ENCODE measurements at places on chromosomes 16 and 17.

GRCh38 chr17:73196500-73196899, 3.6 kb downstream of the COG1 start:
- peak; percentile 88 for DNase-seq

DNA sequence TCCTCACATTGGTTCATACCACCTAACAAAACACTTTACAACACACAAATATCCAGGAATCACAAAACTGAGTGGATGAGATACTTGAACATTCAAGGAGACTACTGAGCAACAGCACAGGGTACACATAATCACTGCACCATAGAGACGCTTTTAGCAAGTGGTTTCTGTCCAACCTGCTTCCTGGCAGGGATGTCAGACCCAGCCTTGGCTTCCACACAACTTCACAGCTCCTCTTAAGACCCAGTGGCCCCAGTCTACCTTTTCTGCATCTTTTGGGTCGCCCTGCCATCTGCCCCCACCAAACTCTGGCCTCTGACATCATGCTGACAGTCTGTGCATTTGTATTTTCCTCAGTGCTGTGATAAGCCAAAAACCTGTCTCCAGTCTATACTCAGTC, 5.9 kb upstream of the CORO6 start:
- DNase-seq, result no peak

GRCh38 chr17:2137342-2138098, 82.6 kb downstream of the HIC1 start:
- DNase-seq, result no peak

DNA sequence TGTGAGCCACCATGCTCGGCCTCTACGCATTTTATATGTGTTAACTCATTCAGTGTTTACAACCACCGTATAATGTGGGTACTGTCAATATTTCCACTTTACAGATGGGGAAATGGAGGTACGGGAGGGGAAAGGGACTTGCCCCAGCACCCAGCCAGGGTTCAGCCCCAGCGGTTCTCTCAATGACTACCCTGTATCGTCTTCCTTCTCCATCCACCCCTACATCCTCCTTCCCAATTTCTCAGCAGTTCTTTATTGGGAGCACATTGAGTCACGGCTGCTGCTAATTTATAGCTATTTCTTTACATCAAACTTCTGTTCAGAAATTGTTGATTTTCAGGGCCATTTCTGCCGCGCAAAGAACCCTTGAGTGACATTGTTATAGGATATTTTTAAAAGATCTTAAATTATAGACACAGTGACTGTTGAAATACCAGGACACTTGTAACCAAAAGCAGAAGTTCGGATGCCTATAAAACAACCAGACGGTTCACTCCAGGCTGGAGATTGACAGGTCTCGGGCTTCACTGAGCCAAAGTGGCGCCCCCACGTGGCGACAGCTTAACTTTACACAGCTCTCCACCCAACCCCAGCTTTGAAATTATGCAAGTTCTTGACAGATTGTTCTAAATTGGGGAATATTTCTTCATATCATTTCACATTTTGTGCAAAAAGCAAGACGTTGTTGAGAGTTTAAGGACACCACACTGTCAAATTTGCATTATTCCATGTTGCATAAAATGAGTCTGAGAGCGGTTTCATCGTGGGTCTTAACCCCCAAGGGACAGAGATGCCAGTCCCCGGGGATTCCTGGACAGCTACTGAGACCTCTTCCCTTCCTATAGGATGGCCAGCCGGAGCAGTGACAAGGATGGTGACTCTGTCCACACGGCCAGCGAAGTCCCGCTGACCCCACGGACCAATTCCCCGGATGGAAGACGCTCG, 11.8 kb downstream of the SYT17 start:
- DNase-seq, result peak; percentile 42

DNA sequence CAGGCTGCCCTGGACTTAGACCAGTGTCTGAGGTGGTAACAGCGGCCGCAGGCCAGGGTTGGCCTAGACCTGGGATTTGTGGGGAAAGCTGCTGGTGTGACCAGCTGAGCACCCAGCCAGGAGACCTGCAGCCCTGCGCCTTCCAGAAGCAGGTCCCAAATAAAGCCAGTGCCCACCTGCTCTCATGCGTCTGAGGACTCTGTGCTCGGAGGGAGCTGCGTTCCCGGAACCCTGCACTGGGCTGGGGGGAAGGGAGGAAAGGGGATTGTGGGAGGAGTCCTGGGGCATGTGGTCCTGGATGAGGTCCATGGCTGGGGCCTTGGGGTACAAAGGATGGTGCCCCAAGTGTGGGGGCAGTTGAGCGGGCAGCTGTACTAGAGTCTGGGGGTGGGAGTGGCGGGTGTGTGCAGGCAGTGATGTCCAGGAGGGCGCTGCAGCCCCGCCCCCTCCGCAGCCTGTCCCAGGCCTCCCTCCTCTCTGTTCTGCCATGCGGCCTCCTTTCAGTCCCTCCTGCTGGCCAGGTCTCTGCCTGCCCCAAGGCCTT, 1.8 kb upstream of the NECAB2 start:
- no peak for DNase-seq

DNA sequence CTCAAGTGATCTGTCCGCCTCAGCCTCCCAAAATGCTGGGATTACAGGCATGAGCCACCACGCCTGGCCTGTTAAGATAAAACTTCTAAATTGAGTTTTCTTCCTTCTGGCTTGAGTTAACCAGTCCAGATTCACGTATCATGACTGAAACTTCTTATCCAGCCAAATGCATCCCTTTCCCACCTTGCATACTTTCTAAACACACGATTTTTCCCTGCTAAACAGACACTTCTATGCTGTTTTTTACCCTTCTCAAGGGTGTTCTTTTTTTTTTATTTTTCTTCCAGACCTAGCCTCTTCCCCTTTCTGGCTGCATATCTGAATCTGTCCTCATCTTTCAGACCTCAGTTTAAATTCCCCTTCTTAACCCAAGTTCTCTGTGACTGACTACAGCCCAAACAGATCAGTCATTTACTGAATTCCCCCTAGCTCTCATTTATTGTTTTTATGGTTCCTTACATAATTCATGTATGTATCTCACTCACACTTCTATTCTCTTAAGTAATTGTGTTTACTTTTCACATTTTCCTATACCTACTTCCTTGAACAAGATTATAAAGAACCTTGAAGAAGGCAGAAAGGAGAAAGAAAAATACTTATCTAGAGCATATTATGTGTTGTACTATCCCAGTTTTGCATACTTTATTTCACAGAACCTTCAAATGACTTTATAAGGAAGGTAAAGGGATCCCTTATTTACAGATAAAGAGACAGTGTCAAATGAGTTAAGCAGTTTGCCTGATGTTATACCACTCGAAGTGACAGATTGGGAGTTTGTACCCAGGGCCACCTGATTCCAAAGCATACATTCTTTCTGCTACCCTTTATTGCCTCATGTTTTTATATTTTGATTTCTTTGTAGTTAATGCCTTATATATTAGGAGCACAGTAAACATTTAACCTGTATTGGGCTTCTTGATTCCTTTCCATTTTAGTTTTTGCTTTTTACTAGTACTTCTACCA, 5.2 kb downstream of the EVI2B start:
- no peak for DNase-seq

DNA sequence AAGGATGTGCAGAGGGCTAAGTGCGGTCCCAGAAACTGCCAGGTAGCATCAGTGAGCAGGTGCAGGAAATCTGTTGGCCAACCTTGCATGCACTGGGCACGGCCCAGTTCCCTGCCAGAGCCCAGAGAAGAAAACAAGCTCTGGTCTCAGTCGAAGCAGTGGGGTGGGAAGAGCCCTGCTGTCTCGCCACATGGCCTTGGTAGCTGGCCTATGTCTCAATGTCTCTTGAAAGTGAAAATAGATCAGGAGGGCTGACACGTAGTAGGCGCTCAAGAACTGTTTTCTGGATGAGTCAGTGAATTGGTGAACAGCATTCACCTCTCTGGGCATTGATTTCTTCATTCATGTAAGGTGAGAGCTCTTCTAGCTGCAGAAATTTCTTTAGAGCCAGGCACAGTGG, 90.4 kb downstream of the MARF1 start:
- DNase-seq, result no peak

DNA sequence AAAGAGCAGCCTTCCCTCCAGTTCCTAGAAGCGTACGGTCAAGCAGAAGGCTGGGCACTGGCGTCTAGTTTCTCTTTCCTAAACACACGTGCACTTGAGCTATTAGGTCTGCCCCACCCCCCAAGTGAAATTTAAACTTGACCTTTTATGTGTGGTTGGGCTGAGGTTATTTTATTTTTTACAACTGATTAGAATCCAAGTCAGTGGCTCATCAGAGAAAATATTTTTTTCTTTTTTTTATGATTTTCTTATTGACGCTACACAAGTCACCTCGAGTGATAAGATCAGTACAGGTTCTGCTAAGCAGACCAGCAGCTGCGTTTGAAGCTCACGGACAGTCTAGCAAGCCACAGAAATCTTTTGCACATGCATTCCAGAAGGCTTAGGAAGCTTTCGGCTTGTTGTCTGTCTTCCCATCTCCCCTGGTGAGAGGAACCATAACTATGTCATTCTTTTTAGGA, 95.1 kb downstream of the ZFHX3 start:
- peak; percentile 3 for DNase-seq

Measured in posterior cingulate gyrus (tissue), 11 donors.